ENCODE measurements at places on chromosomes 7 and 10. TPM values are rescaled to one million over a fixed set of nuclear protein-coding genes. Genes with fewer than 3 reads are reported as not detected.

GRCh38 chr10:101286248-101287046, 57.2 kb upstream of the LBX1 start:
- no peak for DNase-seq

- DNase-seq: no peak
These were observed 445.2 kb downstream of the KCNMA1 start for GRCh38 chr10:77192402-77192801.

PDCD4 gene
- total RNA-seq: 71.6 TPM

GOLGA7B gene
- total RNA-seq: 0.08 TPM

DNA sequence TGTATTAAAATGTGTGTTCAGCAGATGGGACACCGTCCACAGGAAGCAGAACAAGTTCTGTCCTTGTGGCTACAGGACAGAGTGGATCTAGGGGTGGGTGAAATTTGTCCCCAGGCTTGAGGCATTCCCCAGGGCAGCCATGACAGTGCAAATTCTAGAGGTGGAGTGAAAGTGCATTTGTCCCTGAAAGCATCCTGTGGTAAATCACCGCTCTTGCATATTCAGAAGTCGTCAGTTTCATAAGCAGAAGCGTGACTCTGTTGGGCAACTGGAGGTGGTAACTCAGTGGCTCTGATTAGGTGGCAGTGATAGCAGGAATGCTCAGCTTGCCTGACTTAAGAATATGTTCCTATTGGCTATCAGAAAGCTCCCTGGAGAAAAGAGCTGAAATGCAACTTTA, 96.6 kb downstream of the SNX10 start:
- DNase-seq: no peak

DNA sequence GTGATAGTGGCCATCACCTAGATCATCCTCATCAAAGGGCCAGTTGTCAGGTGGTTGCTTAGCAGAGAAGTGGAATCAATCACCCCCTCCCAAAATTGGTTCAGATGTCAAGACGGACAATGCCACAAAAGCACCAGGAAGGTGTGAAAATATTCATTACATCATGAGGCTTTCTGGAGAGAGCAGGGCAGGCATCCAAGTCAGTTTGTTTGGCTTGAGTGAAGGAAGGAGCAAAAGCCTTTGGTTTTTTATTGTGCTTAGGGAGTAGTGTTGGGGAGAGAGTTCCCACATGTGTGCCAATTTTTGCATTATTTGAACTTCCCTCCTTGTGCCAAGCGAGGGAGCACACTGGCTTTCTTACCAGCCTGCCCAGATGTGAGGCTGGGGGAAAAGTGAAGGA, 1082.9 kb downstream of the LRMDA start:
- no peak for DNase-seq

GRCh38 chr10:4522296-4523000, 303.6 kb upstream of the AKR1E2 start:
- no peak for DNase-seq

GRCh38 chr10:111429288-111430028, 352.6 kb downstream of the ADRA2A start:
- DNase-seq: no peak
